Fibroblast of skin of left biceps (primary cell): ENCODE measurements at places on chromosomes 12 and 14.

GRCh38 chr14:34246206-34246605 lies 215.8 kb downstream of the SPTSSA start:
- DNase-seq = no peak

DNA sequence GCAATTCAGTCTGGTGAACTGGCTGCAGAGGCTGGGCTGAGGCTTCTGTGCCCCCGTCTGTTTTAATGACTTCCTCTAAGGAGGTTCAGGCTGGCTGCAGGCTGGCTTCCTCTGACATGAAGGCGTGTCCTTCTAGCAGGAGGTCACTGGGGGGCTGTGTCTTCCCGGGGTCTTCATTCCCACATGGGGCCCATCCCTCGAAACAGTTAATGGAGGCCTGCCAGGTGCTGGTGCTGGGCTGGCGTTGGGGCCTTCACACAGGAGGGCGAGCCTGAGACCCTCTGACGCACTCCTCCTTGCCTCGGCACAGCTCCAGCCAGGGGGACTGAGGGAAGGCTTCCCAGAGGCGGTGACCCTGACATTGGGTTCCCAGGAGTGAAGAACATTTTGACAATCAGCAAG lies 57.7 kb upstream of the DLK1 start:
- DNase-seq = no peak

DNA sequence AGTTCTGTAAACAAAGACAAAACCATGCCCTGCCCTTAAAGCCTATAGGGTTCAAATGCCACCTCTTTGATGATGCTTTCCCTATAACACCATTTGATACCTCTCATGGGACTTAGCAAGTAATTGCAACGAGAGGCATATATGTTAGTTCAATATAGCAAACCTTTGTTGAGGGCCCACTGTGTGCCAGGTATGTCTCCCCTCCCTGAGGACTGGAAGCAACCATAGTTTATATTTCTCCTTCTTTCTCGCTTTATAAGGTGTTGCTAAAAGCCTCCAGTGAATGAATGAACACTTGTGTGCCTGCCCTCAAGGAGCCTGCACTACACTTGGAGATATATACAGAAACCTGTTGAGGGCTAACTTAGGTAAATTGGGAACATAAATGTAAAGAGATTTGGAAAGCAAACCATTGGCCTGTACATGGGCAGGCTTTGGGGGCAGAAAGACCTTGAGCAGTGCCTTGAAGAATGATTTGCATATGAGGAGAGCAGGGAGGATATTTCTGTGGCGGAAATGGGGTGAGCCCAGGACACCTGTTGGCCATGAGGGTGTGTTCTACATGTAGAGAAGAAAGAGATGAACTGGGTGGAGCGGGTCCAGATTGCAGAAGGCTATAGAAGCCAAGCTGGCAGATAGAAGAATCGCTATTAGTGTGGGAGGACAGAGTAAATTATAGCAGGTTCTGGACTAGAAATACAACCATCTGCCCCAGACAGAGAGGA lies 1.8 kb upstream of the CKAP4 start:
- DNase-seq = no peak

DNA sequence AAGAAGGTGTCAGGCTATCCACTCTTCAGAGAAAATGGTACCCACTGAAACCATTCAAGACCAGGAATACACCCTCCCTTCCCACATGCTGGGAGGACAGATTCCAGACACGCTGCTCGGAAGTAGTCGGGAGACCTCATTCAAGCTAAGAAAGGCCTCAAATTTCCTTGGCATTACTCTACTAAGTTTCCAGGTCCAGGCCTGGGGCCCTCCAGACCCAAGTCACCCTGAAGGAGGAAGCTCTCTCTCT lies 27.1 kb upstream of the RPLP0 start:
- no peak for DNase-seq

DNA sequence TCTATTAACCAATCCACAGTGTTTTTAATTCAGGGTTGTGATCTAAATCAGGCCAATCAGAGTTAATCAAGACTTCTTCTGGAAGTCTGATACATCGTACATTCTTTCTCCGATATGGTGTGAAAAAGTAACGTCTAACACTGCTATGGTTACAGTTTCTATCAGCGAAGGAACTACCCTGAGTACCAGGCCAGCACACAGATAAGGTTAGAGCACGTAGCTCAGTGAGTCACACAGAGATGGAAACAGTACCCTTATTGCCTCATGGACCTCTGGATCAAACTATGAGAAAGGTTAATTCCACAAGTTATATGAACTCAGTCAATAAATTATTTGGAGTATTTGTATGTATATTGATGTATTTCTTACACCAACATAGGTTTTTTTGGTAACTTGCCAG lies 3.3 kb downstream of the OR6C68 start:
- DNase-seq = no peak

DNA sequence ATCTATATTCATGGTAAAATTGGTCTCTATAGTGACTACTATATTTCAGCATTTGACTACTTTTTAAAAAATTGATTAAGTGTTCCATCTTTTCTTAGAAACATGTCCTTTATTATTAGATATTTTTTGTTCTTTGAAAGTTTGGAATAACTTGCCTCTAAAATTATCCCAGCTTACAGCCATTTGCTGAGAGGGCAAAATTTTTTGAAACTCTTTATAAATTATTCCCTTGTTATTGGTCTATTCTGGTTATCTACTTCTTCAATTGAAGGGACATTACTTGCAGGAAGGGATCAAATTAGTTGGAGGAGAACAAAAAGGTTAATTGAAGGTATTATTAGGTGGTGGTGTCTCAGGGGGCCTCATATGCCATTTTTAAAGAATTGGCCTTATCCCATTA lies 184.1 kb downstream of the TTC6 start:
- no peak for DNase-seq

DNA sequence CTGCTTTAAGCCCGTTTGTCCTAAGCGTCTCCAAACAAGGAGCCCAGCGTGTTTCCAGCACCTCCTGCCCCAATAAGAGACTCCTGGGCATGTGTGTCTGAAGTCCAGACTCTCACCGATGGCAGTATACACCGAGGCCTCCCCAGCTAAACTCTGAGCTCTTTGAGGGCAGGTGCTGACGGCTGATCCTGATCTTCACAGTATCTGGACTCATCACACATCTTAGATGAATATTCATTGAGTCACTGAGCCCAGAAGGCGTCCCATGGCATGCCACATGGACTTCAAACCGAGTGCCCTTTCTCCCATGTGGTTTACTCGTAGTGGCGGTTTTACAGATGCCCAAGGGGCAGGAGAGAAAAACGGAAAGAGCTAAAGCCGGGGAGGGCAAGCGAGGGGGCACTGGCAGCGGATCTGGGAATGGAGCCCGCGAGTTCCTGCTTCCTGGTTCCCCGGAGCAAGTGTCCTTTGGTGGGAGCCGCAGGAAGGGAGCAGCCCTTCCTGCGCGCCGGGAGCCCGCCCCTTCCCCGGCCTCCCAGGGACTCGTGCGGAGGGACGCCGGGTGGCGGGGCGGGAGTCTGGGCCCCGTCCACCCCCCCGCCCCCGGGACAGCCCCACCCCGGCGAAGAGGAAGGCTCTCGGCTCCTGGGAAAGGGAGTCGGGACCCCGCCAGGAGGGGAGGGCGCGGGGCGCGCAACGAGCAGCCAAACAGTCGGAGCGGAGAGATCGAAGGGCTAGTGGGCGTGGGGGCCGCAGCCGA lies 585 bp upstream of the TEAD4 start:
- peak; percentile 40 for DNase-seq

- no peak for DNase-seq
Measured at GRCh38 chr12:63018273-63018672, 83.3 kb upstream of the PPM1H start.

DNA sequence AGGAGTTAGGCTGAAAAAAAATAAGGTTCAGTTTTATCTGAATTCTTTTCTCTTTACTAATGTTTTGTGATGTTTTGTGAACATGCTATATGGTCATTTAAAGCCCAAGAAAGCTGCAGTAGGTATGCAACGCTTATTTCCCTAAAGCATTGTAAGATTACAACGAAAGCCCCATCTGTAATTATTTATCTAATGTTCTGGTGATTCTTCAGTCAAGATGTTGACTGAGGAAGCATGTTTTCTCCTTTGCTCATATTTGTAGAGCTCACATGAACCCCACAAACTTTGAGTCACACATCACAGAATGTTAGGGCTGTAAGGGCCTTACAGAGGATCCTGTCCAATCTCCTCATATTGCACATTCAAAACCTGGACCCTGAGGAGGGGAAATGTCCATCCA lies 3.2 kb upstream of the TUBA1C start:
- DNase-seq = peak; percentile 65

- no peak for DNase-seq
Measured at GRCh38 chr12:8667270-8667669, 4.6 kb upstream of the MFAP5 start.

GRCh38 chr14:36931791-36932190 lies 240.6 kb downstream of the SLC25A21 start:
- no peak for DNase-seq

- DNase-seq = peak; percentile 67
Measured at GRCh38 chr12:127785540-127785939, 481.4 kb upstream of the TMEM132C start.

- no peak for DNase-seq
Measured at GRCh38 chr12:45601390-45601789, 128.1 kb upstream of the ARID2 start.

DNA sequence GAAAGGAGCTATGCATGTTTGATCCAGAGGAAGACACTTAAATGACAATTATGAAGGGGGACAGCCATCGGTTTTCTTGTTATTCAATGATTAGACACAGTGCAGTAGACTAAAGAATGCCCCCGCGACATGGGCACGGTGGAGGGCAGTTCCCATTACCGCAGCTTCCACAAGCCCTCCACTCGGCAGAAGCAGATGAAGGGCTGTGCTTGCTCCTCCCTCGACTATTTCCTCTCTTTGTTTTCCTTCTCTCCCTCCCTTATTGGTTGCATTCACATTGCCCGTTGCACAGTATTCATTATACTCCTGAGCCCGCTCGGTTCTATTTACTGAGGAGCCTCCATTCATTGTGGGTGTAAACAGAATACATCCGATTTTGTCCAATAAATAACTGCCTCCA lies 138.8 kb upstream of the RASSF8 start:
- no peak for DNase-seq

- DNase-seq = no peak
Measured at GRCh38 chr14:97578982-97579548, 781.9 kb downstream of the VRK1 start.

DNA sequence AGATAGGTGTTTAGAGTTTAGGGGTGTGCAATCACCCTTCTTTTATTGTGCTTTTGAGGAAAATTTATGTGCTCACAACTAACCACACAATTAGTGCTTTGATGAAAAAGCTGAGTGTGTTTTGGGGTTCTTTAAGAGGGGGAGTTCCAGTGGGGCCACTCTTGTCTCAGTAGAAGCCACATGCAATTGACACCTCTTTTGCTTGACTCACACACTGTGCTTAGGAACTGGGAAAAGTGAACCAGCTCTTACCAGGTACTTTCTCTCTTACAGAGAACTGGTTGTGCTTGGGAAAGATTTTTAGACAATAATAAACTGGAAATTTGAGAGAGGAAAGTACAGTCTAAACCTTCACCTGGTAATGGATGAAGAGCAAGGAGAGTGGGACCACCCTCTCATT lies 12.3 kb upstream of the YBX3 start:
- DNase-seq = no peak

DNA sequence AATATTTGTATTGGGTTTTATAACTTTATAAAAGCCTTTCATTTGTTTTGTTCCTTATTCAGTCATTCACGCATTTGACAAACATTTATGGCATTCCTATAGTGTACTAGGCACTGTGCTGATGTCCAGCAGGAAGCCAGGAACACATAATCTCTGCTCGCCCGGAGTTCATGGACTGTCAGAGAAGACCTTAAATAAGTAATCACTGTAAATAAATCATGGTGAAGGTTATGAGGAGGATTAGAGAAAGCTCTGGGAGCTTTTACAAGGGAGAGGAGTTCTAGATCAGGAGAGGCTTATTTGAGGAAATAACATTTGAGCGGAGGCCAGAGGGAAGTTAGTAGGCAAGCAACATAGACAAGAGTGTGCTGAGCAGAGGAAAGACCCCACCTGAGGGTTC lies 1.4 kb upstream of the RDH11 start:
- DNase-seq = no peak
